ENCODE measurements at places on chromosomes 16 and 17.

DNA sequence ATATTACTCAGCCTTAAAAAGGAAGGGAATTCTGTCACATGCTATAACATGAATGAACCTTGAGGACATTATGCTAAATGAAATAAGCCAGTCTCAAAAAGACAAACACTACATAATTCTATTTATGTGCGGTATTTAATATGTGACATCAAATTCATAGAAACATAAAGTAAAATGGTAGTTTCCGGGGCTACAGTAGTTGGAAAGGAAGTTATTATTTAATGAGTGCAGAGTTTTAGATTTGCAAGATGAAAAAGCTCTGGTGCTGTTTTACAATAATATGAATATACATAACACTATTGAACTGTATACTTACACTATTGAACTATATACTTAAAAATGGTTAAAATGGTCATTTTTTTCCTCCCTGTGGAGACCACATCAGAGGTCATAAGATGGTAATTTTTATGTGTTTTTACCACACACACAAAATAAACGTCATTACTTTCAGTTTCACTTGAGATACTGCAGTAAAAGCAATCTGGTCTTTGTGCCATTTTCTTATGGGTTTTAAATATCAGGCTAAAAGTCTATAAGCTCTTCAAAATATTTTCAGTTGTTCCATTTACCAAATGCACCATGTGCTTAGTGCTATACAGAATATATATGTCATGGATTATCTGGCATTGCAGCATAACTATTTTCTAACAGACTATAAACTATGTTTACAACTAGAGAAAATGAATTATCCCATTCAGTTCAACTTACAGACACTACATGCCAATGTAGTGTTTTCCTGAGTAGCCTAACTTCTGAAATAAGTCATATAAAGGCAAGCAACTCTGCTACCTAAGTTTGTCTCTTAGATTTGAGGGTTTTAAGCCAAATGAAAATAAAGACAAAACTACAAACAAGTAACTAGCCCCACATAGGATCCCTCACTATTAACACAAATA is 90.9 kb downstream of the SPAG9 start:
- DNase-seq, result no peak

DNA sequence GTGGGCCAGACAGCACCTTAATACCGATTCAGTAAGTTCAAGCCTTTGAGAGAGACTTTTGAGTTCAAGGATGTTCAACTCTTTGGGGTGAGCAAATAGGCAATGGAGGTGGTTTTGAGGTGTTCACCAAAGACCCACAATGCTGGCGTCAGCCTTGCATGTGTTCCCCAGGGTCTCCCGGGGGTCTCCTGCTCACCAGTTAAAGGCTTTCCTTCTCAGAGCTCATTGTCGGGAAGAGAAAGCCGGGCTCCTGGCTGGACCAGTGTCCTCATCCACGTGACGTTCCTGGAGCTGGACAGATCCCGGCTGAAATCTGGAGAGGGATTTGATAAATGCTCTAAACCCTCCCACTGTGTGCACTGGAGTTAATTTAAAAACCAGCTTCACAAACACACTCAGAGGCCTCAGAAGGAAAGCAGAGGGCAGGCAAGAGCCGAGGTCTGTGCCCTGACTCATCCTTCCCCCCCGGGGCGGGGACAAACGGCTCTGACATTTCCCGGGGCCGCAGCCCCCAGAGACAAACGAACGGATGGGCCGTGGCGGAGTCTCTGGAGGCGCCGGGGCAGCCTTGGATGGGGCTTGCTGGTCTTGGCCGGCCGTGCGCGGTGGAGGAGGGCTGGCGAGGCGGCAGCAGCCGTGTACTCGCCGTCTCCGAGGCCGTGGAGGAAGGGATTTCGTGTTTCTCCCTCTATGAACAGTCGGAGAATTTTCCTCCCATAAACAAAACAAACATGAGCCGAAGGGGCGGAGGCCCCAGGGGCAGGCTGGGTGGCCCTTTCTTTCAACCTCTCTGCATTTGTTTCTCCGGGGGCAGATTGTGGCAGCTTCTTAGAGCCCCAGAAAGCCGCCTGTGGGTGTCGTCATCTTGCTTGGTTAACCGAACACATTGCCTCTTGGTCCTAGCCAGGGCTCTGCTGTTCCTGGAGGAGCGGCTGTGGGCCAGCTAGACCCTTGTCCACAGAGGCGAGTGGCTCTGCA is 94.2 kb downstream of the NTN1 start:
- DNase-seq, result no peak

DNA sequence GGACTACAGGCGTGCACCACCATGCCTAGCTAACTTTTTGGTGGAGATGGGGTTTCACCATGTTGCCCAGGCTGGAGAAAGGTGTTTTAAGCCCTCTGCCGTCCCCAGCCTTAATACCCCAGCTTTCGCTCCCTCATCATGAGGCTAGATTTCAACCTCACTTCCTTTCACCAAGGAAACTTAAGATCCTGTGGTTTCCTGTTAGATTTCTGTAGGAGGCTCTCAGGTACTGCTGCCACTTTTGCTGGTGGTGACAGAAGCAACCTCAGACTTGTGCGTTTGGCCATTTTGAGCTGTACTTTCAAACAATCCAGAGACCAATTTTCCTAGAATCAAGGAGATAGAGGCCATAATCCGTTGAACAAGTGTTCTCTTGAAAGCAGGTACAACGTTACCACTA is 36.2 kb downstream of the MPHOSPH6 start:
- no peak for DNase-seq

GRCh38 chr16:61263400-61263799 is 772.8 kb downstream of the CDH8 start:
- no peak for DNase-seq

DNA sequence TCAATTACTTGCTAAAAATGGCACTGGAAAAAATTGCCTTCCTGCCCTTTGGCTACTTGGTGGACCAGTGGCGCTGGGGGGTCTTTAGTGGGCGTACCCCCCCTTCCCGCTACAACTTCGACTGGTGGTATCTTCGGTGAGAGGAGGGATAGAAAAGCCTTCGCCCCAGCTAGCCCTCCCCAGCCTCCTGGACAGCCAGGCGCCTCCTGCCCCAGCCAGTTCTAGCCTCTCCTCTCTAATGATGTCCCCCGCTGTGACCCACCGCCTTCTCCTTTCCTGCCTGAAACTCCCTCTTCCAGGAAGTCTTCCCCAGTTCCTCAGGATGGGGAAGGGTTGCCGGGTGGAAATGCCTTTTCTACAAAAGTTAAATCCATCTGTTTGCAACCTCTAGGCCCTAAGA is 6.2 kb downstream of the ACE start:
- DNase-seq, result no peak

DNA sequence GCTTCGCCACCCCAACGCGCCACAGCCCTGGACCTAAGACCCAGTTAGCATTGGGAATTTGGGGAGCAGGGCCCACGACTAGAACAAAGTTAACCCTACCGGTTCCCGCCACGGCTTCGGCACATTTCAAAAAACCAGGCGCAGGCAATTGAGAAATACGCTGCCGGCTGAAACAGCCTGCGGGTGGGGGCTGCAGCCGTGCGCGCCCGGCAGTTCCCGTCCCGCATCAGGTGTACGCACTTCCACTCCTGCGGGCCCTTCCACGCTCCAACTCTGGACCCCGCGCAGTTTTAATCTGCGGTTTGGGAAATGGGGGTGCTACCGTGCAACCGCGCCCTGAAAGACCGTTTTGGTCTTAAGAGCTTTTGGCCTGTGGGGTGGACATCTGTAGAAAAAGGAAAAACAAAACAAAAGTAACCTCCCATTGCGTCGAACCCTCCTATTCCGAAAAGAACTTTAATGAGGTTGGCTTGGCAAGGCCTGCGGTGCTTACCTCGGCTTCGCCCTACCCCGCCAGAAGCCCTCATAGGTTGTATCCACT is 7.1 kb downstream of the IRX5 start:
- no peak for DNase-seq

GRCh38 chr16:23274968-23275367 is 27.1 kb upstream of the SCNN1B start:
- no peak for DNase-seq
